CD8-positive, alpha-beta T cell (primary cell): ENCODE measurements at places on chromosomes 1 and 21.

DNA sequence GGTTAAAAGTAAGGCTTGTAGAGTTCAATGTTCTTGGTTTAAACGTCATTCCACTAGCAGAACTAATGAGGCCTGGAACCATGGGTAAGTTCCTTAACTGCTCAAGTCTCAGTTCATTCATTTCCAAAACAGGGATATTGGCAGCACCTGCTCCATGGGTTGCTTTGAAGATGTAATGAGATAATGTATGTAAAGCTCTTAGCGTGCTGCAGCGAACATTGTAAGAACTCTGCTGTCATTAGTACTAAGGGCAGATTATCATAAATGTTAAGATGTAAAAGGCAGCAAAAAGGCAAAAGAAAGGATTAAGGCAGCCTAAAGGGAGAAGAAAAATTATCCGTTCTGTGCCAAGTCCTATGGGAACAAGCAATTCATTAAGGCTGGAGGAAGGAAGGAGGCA, 129.1 kb upstream of the NGF start:
- DNase-seq: no peak

DNA sequence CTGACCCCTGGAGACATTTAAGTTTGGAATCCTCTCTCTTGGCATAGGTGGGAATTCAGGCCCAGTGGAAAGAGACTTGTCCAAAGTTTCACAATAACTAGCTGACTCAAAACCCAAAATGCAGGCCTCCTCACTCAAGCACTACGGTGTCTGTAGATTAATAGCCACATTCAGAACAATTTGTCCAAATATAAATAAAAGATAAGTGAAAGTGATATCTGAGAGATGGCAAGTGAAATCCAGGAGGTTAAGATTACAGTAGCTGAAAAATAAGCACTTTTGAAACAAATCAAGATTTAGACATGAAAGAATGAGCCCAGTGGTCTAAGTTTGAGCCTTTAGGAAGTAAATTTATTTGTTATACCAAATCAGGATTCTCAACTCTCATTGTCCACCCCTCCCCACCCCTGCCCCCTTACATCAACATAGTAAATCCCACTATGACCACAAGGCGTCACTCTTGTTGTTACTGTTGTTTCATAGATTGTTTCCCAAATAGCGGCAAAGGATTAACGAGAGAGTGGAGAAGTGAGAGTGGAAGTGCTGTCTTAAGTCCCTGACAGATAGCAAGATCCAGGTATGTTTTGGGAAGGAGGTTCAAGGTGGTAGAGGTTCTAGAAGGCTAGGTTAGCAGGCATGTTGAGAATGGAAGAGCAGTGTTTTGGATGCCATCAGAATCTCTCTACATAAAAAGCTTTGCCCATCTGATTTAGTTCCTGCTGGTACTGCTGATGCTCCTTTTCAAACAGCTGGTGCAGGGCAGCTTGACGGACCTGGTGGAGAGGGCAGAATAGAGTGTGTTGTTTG, 7.1 kb upstream of the TPM3 start:
- DNase-seq: peak; percentile 51

DNA sequence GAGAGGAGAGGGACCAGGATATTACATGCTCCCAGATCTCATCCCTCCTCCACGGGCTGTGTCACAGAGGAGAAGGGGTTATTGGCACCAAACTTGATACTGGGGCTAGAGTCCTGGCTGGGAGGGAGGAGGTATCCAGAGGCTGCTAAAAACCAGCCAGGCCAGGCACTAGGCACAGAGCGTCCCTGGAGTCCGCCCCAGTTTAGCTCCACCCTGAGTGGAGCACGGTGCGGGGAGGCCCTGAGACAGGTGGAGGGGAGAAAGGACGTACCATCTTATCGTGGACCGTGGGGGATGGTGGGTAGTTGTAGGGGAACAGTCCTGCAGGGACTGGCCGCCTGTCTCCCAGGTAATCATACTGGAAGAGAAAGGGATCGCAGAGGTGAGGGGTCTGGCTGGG, 42.7 kb upstream of the GOLT1A start:
- no peak for DNase-seq

GRCh38 chr21:28725396-28725795, 267.3 kb downstream of the LTN1 start:
- no peak for DNase-seq
